Left colon (tissue), 2 donors: ENCODE measurements at places on chromosomes 16 and 17. TPM values are rescaled to one million over a fixed set of nuclear protein-coding genes. Genes with fewer than 3 reads are reported as not detected.

- no peak for DNase-seq
Observed at GRCh38 chr16:86697715-86698114, 119.4 kb downstream of the FOXL1 start.

DNA sequence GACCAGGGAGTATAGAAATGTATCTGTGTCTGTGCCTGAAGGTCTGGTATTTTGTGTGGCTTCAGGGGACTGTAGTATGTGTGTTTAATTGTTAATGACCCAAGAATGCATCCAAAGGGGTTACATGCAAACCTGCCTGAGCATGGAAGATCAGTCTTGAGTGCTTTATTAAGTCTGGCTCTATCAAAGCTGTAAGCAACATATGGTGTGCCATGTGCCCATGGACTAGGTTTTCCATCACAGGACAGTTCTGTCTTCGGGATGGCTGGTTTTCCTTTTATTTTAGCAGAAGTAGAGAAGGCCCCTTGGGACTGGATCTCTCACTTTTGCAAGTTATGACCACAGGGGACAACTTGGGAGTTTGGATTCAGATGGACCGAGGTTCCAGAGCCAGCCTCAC lies 18.2 kb downstream of the RBFOX1 start:
- DNase-seq = no peak

TEKT3 gene
- 0.36 TPM for total RNA-seq

SLC35G6 gene
- not detected for total RNA-seq

TSPAN10 gene
- total RNA-seq = 0.22 TPM

DNA sequence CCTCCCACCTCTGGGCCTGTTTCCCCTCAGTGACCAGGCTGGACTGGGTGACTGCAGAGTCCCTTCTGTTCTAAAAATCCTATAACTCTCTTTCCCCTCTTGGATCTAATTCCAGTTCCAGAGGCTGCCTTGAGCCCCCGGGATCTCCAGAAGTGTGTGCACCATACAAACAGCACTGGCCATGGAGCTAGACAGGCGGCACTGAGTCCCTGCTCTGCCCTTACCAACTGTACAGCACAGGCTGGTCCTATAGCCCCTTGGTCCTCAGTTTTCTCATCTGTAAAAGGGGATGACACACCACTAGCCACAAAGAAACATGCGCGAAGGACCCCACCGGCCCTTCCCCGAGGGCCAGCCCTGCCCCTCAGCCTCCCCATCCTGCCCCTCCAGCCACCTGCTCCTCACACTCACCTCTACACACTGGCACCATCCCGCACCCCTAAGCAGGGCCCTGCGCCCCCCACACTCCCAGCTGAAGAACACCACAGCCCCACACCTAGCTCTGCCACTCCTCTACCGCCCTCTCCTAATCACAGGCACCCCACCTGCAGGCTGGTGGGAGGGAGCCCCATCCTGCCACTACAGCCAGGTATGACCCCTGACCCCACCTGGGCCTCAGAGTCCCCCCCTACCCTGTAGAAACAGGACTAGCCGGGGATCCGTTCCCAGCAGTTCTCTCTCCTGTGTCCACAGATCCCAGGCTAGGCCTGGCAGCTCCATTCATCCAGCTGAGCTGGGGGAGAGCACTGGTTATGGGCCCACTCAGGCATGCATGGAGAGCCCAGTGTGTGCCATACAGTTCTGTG lies 913 bp upstream of the KRT16 start:
- no peak for DNase-seq
